ENCODE measurements at places on chromosomes 3 and 15.

DNA sequence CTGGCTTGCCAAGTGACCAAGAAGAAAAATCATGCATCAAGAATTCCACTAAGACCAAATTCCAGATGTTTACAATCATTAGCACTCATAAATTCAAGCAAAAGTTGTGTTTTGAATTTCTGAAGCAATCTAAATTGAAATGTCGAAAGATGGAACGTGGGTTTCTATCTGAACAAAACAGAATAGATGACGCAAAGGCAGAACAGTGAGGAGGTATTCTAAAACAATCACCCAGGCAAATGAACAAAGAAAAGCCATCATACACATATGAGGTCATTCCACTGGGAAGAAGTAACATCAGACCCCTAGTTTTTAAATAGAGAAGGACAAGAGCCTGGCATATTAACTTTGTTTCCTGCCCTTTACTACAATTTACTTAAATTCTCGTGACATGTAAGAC is 58.0 kb downstream of the MCF2L2 start:
- DNase-seq, result no peak

DNA sequence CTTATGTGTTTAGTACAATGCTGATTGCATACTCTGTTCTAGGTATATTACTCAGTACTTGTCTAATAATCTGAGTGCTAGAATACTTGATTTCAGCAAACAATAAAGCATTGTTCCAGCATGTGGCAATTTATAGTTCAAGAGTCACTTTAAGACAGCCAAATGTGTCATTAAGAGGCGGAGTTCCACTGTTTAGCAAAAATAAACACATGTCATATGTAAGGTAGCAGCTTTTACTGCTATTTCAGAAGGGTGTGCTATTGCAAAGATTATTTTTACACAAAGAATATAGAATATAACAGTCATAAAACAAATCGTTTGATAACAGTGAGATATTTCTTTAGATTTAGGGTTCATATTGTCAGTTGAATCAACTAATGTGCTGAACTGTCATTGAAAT is 358.7 kb downstream of the TUSC7 start:
- DNase-seq, result no peak

GRCh38 chr3:90005281-90005847 is 897.9 kb downstream of the EPHA3 start:
- no peak for DNase-seq

DNA sequence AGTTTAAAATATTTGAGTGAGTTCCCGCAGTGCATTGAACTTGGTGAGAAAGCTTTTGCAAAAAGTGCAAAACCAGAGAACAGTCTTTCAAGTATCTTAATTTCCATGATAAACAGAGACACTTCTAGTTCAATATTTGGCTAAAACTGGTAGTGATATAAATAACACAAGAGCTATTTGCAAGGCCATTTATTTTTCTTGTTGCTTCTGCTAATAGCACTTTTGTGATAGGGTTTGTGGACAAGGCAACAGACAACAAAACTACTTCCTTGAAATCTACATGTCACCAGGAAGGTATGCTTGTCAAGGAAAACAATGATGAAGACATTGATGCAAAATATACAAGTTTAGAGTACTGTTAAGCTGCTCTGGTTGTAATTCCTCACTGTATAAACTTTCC is 1225.1 kb downstream of the OTOL1 start:
- DNase-seq, result no peak

- DNase-seq, result no peak
These were observed 8.7 kb downstream of the ESYT3 start for GRCh38 chr3:138443091-138443490.

DNA sequence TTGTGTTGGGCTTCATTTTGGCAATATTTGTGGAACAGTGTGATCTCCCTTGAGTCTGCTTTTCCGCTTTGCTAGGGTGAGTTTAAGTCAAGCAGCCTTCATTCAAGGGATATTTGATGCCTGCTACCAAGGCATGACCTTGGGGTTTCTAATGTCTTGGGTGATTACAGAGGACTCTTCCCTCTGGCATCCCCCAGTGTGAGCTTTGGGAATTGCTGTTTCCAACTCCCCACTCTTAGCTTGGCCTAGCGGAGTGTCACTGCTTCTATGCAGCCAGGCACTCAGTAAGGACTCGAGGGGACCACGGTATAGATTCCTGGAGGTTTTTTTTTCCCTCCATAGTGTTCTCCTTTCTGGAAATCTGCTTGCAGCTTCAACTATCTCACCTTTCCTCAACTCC is 21.1 kb downstream of the GCNT3 start:
- no peak for DNase-seq

DNA sequence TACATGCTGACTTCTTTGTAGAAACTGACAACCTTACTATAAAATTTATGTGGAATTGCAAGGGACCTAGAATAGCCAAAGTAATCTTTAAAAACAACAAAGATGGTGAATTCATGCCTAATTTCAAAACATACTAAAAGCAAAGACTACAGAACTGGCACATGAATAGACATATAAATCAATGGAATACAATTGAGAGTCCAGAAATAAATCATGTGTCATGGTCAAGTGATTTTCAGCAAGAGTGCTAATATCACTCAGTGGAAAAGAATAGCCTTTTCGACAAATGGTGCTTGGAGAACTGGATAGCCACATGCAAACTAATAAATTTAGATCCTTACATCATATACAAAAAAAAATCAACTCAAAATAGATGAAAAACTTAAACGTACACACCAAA is 8.7 kb downstream of the IMPG2 start:
- no peak for DNase-seq

GRCh38 chr15:60215225-60215963 is 182.4 kb downstream of the ANXA2 start:
- no peak for DNase-seq

DNA sequence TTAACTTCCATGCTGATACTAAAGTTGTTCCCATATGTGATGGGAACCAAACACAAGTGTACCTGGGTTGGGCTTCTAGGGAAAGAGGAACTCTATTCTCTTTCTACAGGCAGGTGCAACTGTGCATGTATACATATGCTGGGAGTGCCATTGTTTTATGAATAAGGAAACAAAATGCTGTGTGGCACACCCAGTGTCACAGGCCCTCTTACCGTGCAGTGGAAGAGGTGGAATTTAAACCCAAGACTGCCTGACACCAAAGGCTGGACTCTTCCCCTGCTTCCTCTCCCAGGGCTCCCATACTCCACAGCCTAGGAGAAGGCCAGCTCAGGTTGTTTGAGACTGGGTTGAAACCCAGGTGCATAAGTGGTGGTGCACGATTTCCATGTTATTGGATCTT is 1.9 kb upstream of the FETUB start:
- DNase-seq, result no peak

DNA sequence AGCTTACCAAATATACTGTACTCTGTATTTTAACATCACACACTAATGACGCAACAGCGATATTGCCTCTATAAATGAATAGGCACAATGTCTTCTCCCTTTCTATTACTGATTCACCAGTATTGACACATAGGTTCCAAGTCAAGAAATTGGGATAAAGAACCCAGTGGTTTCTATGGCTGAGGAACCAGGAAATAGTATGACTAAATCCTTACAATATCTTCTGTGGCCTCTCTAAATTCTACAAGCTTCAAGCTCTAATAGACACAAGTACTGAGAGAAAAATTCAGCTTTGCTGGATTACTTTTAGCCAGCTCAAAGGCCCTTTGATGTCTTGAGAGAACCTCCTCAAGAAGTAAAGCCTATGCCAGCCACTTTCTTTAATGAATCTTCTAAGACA is 162.5 kb downstream of the DPH6 start:
- DNase-seq, result no peak

DNA sequence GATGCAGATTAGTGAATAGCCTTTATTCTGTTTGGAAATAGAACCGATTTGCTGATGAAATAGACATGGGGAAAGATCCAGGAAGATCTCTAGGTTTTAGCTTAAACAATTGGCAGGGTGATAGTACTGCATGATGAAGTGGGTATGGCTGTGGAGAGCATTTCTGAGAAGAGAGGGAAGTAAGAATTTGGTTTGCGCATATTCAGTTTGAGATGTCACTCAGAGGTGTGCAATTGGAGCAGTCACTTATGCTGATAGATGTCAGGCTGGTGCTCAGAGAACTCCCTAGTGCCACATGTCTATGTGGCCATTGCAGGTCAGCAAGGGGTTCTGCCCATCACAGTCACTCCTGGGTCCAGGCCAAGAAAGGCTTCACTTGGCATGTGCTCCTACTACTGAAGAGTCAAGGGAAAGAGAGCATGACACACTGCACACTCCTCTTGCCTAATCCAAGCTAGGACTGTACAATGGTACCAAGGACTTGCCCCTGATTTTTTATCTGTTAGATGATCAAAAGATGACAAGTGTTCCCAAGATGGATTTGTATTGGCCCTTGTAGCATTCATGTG is 57.2 kb upstream of the ST8SIA2 start:
- DNase-seq, result no peak

DNA sequence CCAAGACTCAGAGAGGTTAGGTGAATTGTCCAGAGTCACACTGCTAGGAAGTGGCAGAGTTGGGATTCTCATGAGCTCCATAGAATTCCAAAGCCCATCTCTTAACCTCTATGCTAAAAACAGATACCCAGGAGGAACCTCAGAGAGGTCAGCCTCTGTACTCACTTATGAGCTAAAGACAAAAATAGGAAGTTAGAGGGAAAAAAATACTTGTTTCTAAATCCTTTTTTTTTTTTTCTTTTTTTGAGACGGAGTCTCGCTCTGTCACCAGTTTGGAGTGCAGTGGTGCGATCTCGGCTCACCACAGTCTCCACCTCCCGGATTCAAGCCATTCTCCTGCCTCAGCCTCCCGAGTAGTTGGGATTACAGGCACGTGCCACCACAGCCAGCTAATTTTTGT is 31.4 kb downstream of the FSD2 start:
- no peak for DNase-seq

GRCh38 chr15:44516436-44516835 is 20.5 kb upstream of the EIF3J start:
- DNase-seq, result no peak

GRCh38 chr3:18559331-18559842 is 134.2 kb upstream of the SATB1 start:
- no peak for DNase-seq

DNA sequence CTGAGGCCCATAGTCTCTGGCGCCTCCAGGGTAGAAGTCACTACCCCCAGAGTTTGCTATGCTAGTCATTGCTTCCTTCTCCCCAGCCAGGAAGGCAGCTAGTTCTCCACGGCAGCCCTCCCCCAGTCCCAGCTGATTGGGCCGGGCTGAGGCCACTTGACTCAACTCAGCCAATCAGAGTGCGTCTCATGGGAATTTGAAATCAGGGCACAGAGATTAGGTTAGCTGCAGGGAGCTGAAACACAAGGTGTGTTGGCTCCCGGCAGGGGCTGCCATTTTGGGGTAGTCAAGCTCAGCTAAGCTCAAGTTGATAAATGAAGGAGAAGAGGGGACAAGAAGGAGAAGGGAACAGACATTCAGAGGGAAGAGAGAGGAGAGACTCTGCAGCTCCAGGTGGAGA is 32.8 kb downstream of the LINGO1 start:
- DNase-seq, result no peak

GRCh38 chr3:65875393-65876027 is 163.2 kb downstream of the MAGI1 start:
- DNase-seq, result no peak

DNA sequence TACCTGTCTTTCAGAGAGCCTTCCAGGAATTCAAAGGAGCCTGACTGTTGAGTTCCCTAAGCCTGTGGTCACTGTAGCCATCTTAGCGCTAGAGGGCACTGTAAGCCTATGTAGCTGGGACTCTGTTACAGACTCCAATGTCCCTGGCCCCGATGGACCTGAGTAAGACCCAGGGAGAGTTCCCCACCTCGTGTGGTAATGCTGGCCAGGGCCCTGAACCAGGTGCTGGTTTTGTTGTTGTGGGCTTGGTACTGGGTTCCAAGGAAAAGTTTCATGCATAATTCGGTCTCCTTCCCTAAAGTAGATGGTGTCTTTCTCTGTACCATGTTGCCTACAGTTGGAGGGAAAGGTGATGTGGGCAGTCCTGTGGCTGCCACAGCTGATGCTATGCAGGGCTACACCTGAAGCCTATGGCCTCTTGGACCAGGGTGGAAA is 32.4 kb downstream of the CDAN1 start:
- DNase-seq, result peak; percentile 25
